ENCODE measurements at places on chromosomes 12 and 14.

GRCh38 chr14:26328791-26329190 lies 269.0 kb downstream of the NOVA1 start:
- DNase-seq = no peak

DNA sequence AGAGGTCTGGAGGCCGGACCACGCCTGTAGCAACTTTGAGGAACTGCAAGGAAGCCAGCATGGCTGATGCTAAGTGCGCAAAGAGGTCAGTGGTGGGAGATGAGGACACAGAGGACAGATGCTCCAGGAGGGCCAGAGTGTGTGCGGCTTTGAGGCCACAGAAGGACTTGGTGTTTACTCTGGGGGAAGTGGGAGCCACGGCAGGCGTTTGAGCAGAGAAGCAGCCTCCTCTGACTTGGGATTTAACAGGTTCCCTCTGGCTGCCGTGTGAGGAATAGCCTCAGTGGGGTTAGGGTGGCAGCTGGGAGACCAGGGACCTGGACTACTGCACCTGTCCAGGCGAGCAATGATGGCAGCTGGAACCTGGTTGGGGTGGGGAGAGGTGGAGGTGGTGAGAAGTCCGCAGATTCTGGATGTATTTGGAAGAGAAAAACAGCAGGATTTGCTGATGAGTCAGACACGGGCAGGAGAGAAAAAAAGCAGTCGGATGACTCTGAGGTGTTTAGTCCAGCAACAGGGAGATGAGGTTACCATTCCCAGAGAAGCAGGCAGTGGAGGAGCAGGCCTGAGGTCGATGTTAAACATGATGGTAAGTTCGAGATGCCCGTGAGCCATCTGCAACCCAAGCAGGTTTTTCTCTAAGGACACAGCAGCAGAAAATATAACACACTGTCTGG lies 143.5 kb downstream of the SCARB1 start:
- DNase-seq = no peak

- no peak for DNase-seq
These were observed 133.1 kb upstream of the NUDT4 start for GRCh38 chr12:93244514-93245077.

GRCh38 chr12:44000309-44000952 lies 164.6 kb downstream of the TMEM117 start:
- DNase-seq = peak; percentile 83

DNA sequence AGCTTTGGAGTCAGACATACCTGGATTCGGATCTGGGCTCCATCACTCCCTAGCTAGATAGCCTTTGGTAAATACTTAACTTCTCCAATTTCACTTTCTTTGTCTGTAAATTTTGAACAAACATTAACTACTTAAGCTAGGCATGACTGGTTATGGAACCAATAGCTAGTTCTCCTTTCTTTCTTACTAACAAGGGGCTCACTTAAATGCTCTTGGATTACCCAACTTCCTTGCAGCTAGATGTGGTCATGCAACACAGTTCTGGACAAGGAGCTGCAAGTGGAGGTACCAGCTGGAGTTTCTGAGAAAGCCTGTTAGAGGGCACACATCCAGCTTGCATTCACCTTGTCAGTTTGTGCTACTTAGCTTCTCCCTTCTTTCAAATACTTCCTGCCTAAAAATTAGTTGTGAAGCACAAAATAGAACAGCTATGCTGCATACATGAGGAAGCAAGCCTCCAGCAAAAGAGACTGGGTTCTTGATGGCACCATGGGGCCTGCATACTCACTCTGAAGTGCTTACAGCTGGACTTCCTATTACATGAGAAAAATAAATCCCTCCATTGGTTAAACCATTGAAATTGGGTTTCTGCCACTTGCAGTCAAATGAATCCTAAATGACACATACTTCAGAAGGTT lies 210.1 kb upstream of the EEA1 start:
- no peak for DNase-seq

GRCh38 chr14:32377046-32377646 lies 48.0 kb downstream of the AKAP6 start:
- DNase-seq = no peak

GRCh38 chr14:65414961-65415589 lies 2.5 kb downstream of the FUT8 start:
- DNase-seq = peak; percentile 74

GRCh38 chr12:85468356-85469157 lies 188.5 kb downstream of the ALX1 start:
- peak; percentile 86 for DNase-seq

DNA sequence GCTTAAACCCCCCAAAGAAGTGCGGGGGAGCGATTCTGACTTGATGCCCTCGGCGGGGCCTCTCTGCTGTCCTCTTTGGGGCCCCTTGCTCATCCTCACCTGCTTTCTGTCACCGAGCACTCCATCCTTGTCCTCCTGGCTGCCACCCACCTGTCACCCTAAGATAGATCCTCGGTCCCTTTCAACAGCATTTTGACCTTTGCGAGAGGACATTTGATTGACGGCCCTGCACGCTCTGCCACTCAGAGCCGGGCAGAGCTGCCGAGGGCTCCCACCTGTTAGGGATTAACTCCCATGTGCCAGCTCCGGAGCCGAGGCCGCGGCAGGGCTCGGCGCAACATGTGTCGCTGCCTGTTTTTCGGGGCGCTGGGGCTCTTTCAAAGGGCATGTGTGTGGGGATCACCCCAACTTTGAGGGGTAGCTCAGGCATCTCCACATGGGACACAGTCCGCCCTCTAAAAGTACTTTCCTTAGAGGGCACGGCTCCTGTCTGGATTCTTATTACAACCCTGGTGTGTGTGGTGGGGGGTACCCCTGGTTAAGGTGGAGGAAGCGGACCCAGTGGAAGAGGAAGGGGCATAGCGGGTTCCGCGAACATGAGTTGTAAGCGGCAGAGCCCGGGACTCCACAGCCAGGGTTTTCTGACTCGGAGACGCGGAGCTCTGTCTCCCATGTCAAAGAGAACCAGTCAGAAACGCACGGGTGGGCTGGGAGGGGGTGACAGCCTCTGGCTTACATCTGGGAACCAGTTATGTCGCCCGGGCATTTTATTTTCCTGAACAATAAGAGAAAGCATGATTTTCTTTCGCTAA lies 811 bp upstream of the MEG3 start:
- no peak for DNase-seq

- peak; percentile 66 for DNase-seq
These were observed 22.5 kb upstream of the PCNX1 start for GRCh38 chr14:70884595-70885342.

DNA sequence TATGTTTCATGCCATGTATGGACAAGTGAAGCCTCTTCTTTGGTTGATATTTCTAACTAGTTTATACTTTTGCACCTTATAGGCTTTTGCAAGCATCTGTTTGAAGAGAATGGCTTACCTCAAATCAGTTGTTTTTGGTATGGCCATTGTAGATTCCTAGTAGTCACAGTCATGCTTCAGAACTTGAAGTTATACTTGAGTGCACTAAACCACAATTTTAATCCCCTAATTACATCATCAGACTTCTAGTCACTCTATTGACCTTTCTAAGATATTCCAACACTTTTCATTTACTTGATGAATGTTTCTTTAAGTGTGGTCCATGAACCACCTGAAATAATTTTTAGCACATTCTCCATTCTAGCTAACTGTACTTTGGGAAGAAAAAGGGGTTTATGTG lies 18.6 kb upstream of the KLRB1 start:
- no peak for DNase-seq

GRCh38 chr14:28057359-28058296 lies 709.0 kb upstream of the FOXG1 start:
- DNase-seq = peak; percentile 91

DNA sequence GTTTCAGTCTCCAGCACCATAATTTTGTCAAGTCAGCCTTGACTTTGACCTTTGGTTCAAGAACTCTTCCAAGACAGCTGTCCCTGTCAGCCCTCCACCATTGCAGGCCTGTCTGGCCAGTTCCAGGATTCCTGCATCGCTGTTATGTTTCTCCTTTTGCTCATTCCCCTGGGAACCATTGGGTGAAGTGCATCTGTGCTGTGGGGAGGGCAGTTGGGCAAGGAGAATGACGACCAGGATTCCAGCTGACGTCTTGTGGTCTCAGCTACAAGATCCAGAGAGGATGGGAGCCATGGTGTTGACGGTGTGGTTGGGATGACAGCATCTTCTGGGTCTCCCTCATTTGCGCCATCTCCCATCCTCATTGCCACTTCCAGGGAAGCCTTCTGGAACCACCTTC lies 45.9 kb upstream of the SLC24A4 start:
- no peak for DNase-seq

DNA sequence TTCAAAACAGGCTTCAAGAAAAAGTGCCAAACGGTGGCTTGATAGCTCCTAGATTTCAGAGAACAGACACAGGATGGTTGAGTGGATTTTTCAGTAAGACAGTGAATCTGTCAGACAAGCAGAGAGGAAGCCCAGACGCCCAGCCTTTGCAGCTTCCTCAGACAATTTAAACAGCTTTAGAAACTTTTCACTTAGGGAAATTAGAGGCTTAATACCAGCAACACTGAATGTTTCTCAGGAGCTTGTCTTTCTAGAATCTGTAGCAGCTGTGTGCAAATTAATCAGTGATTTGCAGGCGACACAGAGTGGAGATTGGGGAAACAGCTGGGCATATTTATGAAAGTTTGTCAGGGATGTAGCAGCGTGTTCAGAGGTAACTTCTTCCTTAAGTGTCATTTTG lies 362.1 kb downstream of the GALC start:
- DNase-seq = no peak

DNA sequence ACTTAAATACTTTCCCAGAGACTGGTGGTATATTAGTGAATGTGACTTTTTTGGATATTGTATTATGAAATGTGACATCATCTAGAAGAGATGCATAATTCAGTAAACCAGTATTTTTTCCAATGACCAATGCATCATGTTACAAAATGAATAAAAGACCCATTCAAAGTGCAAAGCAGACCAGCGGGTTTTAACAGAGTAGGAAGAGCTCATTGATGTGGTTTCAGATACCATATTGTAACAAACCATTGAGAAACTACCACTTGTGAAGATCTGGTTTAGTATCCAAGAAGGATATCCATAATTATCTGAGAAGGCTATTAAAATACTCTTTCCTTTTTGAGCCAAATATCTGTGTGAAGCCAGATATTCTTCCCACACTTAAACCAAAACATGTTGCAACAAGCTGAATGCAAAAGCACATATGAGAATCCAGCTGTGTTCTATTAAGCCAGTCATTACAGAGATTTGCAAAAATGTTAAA lies 47.7 kb downstream of the MVK start:
- no peak for DNase-seq

Data from OCI-M1 (cell line).